Heart left ventricle (tissue), 16 donors: ENCODE measurements at places on chromosomes 3 and 15. TPM values are rescaled to one million over a fixed set of nuclear protein-coding genes. Genes with fewer than 3 reads are reported as not detected.

Gene RARRES1
- polyA plus RNA-seq: 3.6 TPM

- DNase-seq: no peak
Observed at GRCh38 chr3:146646261-146646660, 41.1 kb upstream of the PLSCR5 start.

DNA sequence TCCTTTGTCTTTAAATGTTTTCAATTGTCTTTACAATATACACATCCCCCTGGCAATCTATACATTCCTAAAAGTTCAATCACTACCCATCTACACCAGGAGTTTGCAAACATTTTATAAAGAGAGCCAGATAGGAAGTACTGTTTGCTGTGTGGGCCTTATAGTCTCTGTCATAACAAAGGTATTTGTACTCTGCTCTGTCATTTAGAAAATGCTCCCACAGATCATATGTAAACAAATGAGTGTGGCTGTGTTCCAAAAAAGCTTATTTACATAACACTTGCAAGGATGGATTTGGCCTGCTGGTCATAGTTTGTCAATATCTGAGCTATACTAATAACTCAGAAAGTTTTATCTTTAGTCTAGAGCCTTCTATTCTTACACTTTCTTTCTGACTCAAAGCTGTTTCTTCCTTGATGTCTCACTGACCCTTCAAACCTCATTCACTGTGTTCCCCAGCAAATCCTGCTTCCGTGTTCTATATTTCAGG lies 511.9 kb downstream of the GBE1 start:
- DNase-seq: no peak

- DNase-seq: no peak
Observed at GRCh38 chr3:44954962-44955361, 21.0 kb downstream of the ZDHHC3 start.

DNA sequence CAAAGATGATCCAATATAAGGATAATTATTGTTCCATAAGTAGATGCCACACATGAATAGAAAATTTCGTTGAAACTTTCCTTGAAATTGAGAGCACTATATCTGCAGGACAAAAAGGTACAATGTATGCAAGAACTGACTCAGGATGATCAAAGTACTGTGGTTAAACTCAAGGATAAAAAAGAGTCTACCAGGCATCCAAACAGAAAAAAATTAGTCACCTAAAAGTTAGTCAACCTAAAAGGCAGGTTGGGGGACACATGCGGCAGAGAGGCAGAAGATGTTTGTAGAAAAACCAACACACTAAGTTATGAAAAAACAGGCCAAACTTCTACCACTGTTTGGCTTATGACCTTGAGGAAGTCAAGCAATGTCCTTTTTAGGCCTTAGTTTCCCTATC lies 68.7 kb downstream of the GSK3B start:
- no peak for DNase-seq

GRCh38 chr3:46671541-46672348 lies 21.7 kb downstream of the ALS2CL start:
- DNase-seq: peak; percentile 8

GRCh38 chr15:33654860-33655259 lies 313.4 kb upstream of the CHRM5 start:
- no peak for DNase-seq
